ENCODE measurements at places on chromosomes 7 and 10.

DNA sequence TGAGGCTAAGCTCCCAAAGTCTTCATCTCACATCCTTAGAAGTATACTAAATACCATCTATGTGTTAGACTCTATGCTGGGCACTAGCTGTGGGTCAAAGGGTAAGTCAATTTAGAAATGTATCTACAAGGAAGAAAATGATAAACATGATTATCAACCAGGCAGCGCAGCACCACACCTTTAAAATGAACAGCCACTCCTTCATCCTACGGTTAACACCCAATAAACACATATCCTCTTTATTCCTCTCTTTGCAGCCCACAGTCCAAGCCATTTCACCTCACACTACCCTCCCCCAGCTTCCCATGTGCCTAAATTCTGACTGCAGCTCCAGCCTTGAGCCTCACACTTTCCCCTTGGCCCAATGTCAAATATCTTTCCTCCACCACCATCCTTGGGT lies 362.6 kb downstream of the FGFR2 start:
- DNase-seq = no peak

DNA sequence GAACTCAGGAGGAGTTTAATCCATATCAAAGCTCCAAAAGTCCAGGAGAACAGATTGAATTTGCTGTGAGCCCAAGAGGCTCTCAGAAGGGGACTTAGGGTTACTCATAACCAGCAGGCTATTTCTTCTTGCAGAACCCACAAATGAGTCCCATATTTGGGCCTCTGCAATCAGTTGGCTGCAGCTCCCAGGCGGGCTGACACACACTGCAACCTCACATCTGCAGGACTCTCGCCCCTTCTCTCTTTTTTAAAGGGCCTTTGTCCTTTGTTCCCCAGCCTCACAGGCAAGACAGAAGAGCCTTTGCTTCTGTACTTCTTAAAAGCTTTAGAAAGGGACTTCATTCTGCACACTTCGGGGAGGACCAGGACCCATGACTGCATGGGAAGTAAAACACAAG lies 26.7 kb downstream of the CREB3L2 start:
- DNase-seq = no peak

DNA sequence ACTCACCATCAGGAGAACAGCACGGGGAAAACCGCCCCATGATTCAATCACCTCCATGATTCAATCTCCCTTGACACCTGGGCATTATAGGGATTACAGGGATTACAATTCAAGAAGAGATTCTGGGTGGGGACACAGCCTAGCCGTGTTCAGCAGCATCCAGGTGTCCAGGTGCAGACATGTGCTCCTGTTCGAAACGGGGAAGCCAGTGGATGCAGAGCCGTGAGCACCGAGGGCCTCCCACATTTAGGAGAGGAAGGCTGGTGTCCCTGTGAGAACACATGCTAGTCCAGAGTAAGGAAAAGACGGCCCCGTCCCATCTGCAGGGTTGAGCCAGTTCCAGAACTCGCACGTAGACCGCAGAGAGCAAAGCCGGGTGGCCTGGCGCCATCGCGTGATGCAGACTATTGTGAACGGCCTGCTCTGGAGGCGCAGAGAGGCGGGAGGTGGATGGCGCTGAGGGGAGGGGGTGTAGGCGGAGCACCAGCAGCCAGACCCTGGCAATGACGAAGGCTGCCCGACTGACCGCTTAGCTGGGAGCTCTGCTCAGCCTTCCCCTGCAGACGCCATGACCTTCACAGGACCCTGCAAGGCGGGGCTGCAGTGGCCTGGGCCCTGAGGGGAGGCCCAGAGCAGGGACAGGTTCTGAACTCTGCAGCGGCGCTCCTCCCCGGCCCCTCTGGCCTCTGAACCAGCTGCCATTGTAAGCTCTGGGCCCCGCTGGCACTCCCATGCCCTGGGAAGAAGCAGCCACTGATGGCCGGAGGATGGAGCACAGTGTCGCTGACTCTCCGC lies 141.6 kb upstream of the TCERG1L start:
- DNase-seq = no peak

DNA sequence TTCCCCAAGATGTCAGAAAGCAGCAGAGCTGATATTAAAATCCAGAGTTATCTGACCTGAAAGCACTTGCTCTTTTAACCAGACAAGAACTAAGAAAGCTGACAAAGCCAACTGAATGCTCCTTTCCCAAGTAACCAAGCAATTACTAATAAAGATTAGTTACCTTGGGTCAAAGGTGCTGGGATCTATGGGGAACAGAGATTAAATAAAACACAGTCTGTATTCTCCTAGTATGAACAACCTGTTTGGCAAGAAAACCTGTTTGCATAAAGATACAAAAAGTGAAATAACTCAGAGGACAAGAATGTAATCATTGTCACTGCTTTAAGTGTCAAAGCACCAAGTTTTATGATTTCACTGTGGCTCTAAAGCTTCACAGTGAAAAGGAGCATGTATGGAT lies 35.7 kb downstream of the ITPRID1 start:
- no peak for DNase-seq

DNA sequence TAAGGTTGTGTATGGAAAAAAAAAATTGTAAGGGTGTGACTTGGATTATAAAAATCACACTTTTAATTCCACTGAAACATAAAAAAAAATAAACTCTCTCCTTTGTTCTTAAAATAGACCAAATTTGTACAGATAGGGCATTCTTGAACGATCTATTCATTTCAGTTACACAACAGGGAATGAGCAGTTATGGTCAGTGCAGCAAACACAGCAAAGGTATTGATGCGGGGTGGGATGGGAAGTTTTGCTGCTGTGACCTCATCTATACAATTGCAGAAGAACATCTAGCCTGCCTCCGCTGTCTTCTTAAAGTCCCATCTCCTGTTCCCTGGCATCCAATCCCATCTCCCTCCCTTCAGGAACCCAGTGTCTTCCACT lies 580.2 kb downstream of the SUGCT start:
- DNase-seq = no peak

DNA sequence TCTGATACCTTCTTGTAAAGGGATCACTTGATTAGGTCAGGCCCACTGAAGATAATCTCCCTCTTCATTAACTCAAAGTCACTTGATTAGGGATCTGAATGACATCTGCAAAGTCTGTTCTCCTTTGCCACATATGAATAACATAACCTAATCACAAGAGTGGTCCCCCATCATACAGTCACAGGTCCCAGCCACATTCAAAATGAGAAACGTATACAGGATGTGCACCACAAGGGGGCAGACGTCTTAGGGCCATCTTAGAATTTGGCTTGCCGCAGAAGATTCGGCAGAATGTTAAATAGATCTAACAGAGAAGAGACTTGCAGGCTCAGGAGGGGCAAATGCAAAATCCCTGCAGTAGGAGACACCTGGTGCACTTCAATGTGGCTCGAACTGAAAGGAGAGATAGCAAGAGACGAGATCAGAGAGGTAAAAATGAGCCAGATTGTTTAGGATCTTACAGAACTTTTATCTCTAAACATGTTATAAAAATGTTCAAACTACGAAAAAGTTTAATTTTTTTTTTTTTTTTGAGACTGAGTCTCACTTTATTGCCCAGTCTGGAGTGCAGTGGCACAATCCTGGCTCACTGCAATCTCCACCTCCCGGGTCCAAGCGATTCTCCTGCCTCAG lies 10.4 kb upstream of the SMC3 start:
- DNase-seq = peak; percentile 25

DNA sequence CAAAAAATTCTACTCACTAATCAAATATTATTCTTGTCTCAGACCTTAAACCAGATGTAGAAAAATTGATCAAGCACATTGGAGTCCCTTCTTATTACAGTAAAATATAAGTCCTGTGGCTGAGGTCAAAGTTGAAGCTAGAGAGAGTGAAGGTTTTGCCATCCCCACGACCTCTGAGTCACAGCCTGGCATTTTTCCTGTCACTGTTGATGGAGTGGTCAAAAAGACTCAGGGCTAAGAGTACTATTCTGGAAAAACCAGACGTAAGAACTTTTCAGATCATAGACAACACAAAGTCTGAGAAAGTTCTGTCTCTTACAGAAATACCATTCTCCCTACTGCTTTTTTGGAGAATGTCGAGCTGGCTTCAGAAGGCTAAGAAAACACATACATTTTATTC lies 323.7 kb upstream of the ANKRD30A start:
- no peak for DNase-seq

All from NCI-H1436 (cell line).